NCI-H1694 (cell line): ENCODE measurements at places on chromosomes 12 and 14.

DNA sequence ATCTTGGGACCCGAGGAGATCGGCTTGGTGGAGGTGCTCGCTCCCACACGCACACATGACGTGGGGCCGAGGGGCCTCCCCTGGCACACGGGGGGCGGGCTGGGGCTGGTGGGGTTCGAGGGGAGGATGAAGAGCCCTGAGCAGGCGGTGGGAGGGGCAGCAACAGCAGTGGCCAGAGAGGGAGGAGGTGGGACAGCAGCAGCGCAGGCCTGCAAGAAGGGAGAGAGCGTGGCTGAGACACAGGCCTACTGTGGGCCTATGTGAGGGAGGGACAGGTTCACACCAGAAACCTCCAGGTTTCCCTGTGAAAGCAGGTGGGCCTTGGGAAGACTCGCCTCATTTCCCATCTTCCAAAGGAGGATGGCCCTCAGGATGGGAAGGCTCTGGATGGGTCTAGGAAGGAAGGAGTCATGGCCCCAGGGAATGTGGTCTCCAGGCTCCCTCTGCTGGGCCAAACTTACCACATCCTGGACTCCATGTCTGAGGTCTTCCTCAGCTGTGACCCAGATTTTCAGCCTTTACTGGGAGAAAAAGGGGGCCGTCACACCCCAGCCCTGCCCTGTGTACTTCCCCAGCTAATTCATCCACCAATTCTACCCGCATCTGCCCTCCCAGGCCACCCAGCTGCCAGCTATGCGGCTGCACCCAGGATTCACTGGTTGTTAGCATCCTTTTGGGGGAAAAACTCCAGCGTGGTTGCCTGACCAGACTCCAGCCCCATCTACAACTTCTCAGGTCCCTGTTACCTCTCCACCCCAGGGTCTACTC is 2.8 kb downstream of the PIANP start:
- peak; percentile 31 for DNase-seq

- DNase-seq: peak; percentile 89
Observed at GRCh38 chr12:103680591-103681141, 93.6 kb downstream of the STAB2 start.

- DNase-seq: no peak
Observed at GRCh38 chr14:92317511-92317910, 5.5 kb upstream of the SLC24A4 start.

- no peak for DNase-seq
Observed at GRCh38 chr12:102763061-102763460, 154.0 kb downstream of the PAH start.

GRCh38 chr14:77607741-77608302 is 8.6 kb downstream of the SPTLC2 start:
- no peak for DNase-seq
